Calu3 (cell line): ENCODE measurements at places on chromosomes 11 and 22. TPM values are rescaled to one million over a fixed set of nuclear protein-coding genes. Genes with fewer than 3 reads are reported as not detected.

DNA sequence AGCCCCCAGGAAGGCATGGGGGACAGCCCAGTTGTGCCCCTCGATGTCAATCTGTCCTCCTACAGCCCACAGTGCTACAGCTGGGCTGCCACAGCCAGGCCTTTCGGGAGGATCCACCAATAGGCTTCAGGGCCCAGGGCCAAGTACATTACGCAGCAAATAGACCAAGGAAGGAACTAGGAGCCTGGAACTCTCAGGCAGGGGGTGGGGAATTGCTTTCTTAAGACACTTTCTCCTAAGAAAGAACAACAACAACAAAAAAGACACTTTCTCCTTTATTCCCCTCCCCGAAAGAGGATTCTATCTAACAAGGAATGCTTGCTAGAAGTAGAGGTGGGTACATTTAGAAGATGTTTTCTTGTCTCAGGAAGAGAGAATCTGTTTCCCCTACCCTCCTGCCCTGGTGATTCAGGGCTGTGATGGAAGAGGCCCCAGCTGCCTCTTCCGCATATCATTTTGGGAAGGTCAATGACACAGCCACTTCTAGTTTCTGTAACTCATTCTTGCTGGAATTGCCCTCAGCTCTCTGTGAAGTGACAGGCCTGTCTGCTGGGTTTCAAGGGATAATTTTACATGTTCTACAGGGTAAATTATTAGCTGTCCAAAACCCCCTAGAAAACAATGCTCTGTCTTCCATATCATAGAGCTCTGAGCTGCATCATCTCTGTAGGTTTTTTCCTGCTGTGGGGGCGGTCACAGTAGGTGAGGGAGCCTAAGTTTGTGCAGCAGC lies 6.0 kb upstream of the MALAT1 start:
- DNase-seq = no peak
- peak overlapping the region; percentile 87 for H3K27ac ChIP-seq
- H3K4me1 ChIP-seq = peaks cover 83% of the 10 kb centered on the region
- H3K36me3 ChIP-seq = peaks cover 50% of the 10 kb centered on the region

MUC2 gene
- 0.05 TPM in 1 of 2 replicates, not detected in the other for total RNA-seq

- H3K27ac ChIP-seq = no peak overlapping the region
- DNase-seq = no peak
- H3K4me1 ChIP-seq = peaks cover 5% of the 10 kb centered on the region
- no peak overlapping the region for H3K4me3 ChIP-seq
- H3K27me3 ChIP-seq = peaks cover 73% of the 10 kb centered on the region
- H3K36me3 ChIP-seq = no peaks in the 10 kb centered on the region
These were observed 6.6 kb upstream of the SSTR3 start for GRCh38 chr22:37218771-37219411.

CFAP300 gene
- total RNA-seq = 2.9 and 4.6 TPM in 2 replicates

GRCh38 chr11:3161309-3161708 lies 3.8 kb downstream of the OSBPL5 start:
- peaks cover 17% of the 10 kb centered on the region for H3K36me3 ChIP-seq
- peaks cover 15% of the 10 kb centered on the region for H3K4me1 ChIP-seq
- H3K27me3 ChIP-seq = peaks cover 60% of the 10 kb centered on the region
- no peak for DNase-seq
- no peak overlapping the region for H3K27ac ChIP-seq

DNA sequence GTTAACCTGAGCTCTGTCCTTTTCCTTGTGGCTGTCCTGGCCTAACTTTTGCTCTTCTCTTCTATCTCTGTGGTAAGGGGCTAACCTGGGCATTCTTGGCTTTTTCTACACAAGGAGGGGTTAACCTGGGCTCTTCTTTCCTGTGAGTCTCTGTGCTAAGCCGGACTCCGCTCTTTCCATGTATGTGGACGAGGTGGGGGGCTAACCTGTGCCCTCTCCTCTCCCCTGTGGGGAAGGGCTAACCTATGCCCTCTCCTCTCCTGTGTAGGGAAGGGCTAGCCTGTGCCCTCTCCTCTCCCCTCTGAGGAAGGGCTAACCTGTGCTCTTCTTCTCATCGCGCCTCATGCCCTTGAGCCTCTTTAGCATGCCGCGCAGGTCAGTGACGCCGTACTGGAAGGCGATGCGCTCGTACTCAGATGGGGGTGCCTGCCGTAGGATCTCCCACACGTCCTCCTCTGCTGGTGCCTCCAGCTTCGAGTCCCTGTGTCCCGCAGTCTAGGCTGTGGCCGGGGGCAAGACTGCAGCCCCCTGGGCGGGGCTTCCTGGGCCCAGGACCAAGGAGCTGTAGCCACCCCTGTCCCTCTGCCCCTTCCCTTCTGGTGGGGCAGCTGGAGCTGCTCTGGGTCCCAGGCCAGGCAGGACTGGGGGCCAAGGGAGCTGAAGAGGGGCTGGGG lies 6.5 kb downstream of the MYBPC3 start:
- no peak overlapping the region for H3K27ac ChIP-seq
- H3K36me3 ChIP-seq = peaks cover 4% of the 10 kb centered on the region
- DNase-seq = no peak
- H3K4me1 ChIP-seq = no peaks in the 10 kb centered on the region

- H3K4me3 ChIP-seq = no peak overlapping the region
- no peak for DNase-seq
- H3K27ac ChIP-seq = no peak overlapping the region
- H3K36me3 ChIP-seq = peaks cover 52% of the 10 kb centered on the region
- no peaks in the 10 kb centered on the region for H3K4me1 ChIP-seq
These were observed 16.2 kb upstream of the CTTN start for GRCh38 chr11:70381872-70382861.

IGLL1 gene
- not detected in 2 replicates for total RNA-seq

- no peak overlapping the region for H3K4me3 ChIP-seq
- no peak overlapping the region for H3K27ac ChIP-seq
- H3K36me3 ChIP-seq = peaks cover 41% of the 10 kb centered on the region
- peak; percentile 34 for DNase-seq
These were observed 19.3 kb downstream of the GTPBP1 start for GRCh38 chr22:38724926-38725571.

GRCh38 chr11:10597877-10598351 lies 29.4 kb upstream of the LYVE1 start:
- no peak overlapping the region for H3K27ac ChIP-seq
- peaks cover 16% of the 10 kb centered on the region for H3K4me1 ChIP-seq
- DNase-seq = no peak
- no peaks in the 10 kb centered on the region for H3K27me3 ChIP-seq
- no peaks in the 10 kb centered on the region for H3K36me3 ChIP-seq

NNMT gene
- 52.7 and 116 TPM in 2 replicates for total RNA-seq

DNA sequence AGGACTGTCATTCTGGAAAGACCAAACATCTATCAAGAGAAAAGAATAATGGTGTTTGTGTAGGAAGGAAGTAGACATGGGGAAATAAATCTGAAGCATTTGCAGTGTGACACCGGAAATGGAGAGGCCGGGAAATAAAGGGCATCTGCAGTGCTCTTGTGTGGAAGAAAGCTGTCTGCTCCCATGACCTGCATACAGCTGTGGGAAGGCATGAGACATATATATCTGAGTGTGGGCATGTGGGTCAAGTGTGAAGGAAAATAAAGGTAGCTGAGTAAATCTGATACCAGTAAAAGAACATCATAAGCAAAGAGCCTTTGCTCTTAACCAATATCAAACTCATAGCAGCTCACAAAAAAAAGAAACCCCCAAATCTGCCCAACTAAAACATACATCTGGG lies 72.1 kb upstream of the OR5AK2 start:
- peaks cover 9% of the 10 kb centered on the region for H3K4me1 ChIP-seq
- no peak overlapping the region for H3K27ac ChIP-seq
- DNase-seq = no peak
- H3K27me3 ChIP-seq = no peaks in the 10 kb centered on the region
- H3K4me3 ChIP-seq = no peak overlapping the region
- H3K36me3 ChIP-seq = no peaks in the 10 kb centered on the region

GRCh38 chr11:64226507-64227051 lies 505 bp downstream of the NUDT22 start:
- peak; percentile 44 for DNase-seq
- peaks cover 87% of the 10 kb centered on the region for H3K36me3 ChIP-seq
- H3K27me3 ChIP-seq = no peaks in the 10 kb centered on the region

DNAJB7 gene
- total RNA-seq = not detected in 2 replicates

- no peaks in the 10 kb centered on the region for H3K27me3 ChIP-seq
- H3K36me3 ChIP-seq = peaks cover 32% of the 10 kb centered on the region
- H3K4me3 ChIP-seq = no peak overlapping the region
- no peaks in the 10 kb centered on the region for H3K4me1 ChIP-seq
- DNase-seq = no peak
These were observed 1.9 kb downstream of the ARFGAP3 start for GRCh38 chr22:42855211-42855610.

SHISA8 gene
- not detected in 2 replicates for total RNA-seq

- H3K4me3 ChIP-seq = no peak overlapping the region
- no peak for DNase-seq
- H3K27me3 ChIP-seq = peaks cover 24% of the 10 kb centered on the region
- peaks cover 8% of the 10 kb centered on the region for H3K4me1 ChIP-seq
These were observed 21.1 kb downstream of the RPS6KA4 start for GRCh38 chr11:64379817-64380709.

GRCh38 chr22:27919942-27920755 lies 1.1 kb upstream of the PITPNB start:
- no peak for DNase-seq
- H3K27ac ChIP-seq = peak overlapping the region; percentile 55
- H3K27me3 ChIP-seq = no peaks in the 10 kb centered on the region
- H3K36me3 ChIP-seq = peaks cover 58% of the 10 kb centered on the region
- H3K4me1 ChIP-seq = peaks cover 48% of the 10 kb centered on the region
- peak overlapping the region; percentile 74 for H3K4me3 ChIP-seq

MMP27 gene
- not detected in 2 replicates for total RNA-seq

SERHL2 gene
- total RNA-seq = 0.45 and 0.76 TPM in 2 replicates

TPBGL gene
- total RNA-seq = not detected in 2 replicates

DNA sequence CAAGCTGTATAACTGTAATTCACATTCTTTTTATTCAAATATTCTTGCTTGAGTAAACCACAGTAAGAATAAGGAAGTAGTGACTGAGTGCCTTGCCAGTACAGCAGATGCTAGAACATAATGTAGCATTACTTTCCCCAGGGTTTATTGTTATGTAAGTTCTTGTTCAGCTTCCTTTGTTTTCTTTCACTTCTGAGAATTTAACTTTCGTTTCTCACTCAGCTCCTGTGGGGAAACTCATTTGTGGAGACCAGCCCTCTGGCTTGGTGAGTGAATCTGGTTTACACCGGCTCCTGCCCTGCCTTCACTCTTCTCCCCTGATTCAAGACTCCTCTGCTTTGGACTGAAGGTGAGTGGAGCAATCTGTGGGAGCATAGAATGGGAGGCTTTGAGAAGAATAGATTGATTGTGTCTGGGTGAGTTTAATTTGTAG lies at the start of gene TRIM22:
TRIM22 (plus strand) TSS at position 240 of the 433 bp plus-strand sequence. CDS start 6,443 bp downstream, outside the sequence.
- DNase-seq = no peak
- H3K27ac ChIP-seq = peak within 1 kb of the TSS; percentile 75
- no peaks in the 10 kb centered on the region for H3K27me3 ChIP-seq
- H3K36me3 ChIP-seq = peaks cover 8% of the 10 kb centered on the region
- H3K4me3 ChIP-seq = peak within 1 kb of the TSS; percentile 40

GRCh38 chr11:19345848-19346681 lies 105.3 kb upstream of the E2F8 start:
- H3K36me3 ChIP-seq = no peaks in the 10 kb centered on the region
- peaks cover 100% of the 10 kb centered on the region for H3K27me3 ChIP-seq
- H3K4me3 ChIP-seq = peak overlapping the region; percentile 26
- peak; percentile 13 for DNase-seq
- H3K4me1 ChIP-seq = peaks cover 10% of the 10 kb centered on the region
- H3K27ac ChIP-seq = no peak overlapping the region

NCAM1 gene
- 3.7 and 4.6 TPM in 2 replicates for total RNA-seq

DNA sequence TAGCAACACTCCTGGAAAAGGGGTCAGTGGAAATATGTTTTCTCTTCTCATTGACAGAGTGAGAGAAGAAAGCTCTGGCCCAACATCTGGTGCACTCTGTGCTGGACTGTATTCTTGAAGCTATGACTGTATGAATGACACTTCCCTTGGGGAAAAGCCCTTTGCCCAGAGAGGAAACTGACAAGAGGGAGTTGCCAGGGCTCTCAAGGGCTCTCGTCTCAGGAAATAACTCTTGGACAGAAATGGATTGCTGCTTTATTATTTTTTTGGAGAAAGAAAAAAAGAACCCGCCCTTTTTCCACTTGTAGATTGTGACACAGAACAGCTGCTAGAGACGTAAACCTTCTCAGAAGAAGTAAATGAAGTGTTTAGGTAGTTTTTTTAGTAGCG lies 11.4 kb downstream of the ETS1 start:
- DNase-seq = no peak
- H3K27ac ChIP-seq = no peak overlapping the region
- no peaks in the 10 kb centered on the region for H3K36me3 ChIP-seq
- no peaks in the 10 kb centered on the region for H3K4me1 ChIP-seq

ABCG4 gene
- not detected in 2 replicates for total RNA-seq
